RCC 7860 (cell line): ENCODE measurements at places on chromosomes 12 and 14.

- peak; percentile 52 for DNase-seq
Observed at GRCh38 chr14:68550338-68550715, 242.5 kb downstream of the ZFP36L1 start.

DNA sequence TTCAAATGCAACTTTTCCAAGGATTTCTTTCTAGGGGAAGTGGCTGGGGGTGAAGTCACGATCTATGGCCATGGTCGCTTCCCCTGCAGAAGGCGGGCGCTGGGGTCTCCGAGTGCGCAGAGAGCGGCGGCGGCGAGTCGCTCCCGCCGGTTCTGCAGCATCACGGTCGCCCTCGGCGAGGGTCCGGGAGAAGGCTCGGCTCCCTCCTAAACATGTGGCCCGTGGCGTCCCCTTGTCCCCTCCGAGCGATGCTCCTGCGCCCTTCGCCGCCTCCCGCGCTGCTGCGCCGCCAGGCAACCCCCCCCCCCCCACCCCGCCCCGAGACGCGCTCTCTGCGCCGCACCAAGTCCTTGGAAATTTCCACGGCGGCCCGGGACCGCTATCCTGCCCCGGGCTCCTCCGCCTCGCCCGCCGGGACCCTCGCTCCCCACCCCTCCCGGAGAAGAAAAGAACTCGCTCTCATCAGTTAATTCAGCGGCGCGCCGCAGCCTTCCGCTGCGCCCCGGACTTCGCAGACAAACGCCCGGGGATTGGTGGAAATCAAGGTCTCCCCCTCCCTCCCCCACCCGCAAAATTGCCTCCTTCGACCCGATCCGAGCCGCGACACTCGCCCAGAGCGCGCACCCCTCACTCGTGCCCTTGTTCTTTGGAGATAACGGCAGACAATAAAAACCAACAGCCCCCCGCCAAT lies at the start of gene ST8SIA1:
Gene ST8SIA1 (minus strand): TSS at position 298 of the 691 bp plus-strand sequence. CDS start 475 bp downstream, outside the sequence.
- no peak for DNase-seq

- DNase-seq, result no peak
Observed at GRCh38 chr12:104411826-104412641, 44.7 kb upstream of the CHST11 start.

DNA sequence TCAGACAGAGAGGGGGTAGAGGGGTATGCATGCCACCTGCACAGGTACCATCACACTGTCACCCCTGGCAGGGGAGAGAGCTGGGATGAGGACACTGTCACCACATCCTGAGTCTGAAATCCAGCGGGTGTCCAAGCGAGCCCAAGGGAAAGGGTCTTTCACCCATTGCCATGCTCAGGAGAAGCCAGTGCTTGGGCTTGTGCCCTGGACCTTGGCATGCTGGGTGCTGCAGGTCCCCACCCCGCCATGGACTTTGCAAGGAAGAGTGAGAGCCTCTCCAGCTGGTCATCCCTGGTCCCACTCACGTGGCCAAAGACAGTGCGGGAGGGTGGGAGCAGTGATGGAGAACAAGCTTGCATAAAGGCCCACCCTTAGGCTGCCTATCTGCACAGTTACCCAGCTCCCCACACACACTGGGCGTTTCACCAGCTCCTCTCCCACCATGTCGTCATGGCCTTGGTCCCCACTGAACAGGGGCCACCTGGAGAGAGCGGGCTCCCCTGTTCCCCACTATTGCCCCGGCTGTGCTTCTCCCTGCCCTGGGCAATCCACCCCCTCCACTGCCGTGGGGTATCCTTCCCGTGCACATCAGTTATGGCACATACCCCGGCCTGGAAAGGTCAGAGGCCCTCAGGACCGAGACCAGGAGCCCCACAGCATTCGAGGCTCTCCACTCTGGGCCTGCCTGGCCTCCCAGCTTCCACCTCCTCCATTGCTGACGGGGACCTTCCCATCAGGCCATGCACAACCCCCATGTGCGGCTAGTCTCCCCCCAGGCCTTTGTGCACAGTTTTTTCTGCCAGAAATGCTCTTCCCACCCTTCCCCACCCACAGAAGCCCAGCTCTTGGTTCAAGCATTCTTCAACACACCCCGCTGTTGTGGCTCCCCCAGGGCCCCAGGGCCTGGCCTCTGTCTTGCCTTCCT lies 58.6 kb upstream of the BCL11B start:
- DNase-seq, result no peak

DNA sequence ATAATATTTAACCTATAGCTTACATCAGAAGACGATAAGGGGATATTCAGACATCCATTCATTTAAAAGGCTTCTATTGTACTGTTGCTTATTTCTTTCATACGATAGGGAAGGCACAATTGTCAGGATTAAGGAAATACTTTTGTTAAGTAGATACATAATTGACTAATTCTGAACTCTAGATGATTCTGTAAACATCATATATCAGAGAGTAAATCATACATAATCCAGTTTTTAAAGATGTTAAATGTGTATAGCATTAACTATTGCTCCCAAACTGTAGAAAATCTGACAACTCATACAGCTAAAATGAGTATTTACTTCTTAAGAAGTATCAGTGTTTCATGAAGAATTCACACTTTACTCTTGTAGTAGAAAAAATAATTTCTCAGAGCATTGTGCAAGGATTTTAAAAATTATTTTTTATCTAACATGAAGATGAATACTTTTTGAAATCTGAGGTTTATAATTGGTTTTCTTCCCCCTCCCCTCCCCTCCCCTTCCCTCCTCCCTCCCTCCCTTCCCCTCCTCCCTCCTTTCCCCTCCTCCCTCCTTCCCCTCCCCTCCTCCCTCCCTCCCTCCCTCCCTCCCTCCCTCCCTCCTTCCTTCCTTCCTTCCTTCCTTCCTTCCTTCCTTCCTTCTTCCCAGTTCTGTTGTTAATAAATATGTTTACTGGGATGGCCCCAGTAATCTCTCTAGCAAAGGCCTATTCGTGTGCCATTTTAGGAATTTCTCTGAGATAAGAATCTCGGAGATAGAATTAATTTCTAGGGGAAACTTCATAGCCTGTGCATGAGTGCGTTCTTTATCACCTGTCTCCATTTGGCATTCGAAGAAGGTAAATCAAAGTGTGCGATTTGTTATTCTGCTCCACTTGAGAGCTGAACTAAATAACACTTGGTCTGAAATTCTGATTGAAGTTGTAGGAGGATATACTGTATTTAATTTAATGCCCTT lies 2.3 kb downstream of the NPAS3 start:
- DNase-seq, result no peak

GRCh38 chr12:11746024-11746771 lies 96.7 kb downstream of the ETV6 start:
- peak; percentile 99 for DNase-seq
